Tongue (tissue), 3 donors: ENCODE measurements at places on chromosomes 3 and 15. TPM values are rescaled to one million over a fixed set of nuclear protein-coding genes. Genes with fewer than 3 reads are reported as not detected.

GRCh38 chr3:77045686-77046085 lies 5.8 kb downstream of the ROBO2 start:
- no peak for DNase-seq

- DNase-seq = peak; percentile 38
Measured at GRCh38 chr15:26660241-26660640, 112.6 kb downstream of the GABRB3 start.

The LRIG1 gene
- total RNA-seq = 195 TPM

The SELENOS gene
- 58.3 TPM for total RNA-seq

The KCNMB2 gene
- 6.2 TPM for total RNA-seq

- no peak for DNase-seq
Measured at GRCh38 chr15:32908872-32909271, 191.1 kb downstream of the GREM1 start.

The IP6K2 gene
- 62.9 TPM for total RNA-seq

DNA sequence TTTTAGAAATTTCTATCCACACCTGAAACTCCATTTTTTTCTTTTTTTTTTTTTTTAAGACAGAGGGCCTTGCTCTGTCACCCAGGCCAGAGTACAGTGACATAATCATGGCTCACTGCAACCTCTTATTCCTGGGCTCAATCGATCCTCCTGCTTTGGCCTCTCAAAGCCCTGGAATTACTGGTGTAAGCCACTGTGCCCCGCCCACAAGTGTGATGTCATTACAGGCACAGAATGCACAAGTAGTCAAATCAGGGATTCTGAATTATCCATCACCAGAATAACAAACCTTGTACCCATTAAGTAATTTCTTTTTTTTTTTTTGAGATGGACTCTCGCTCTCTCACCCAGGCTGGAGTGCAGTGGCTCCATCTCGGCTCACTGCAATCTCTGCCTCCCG lies 1.9 kb downstream of the UQCRC1 start:
- no peak for DNase-seq

- DNase-seq = no peak
Measured at GRCh38 chr3:35968043-35968622, 328.8 kb downstream of the ARPP21 start.

DNA sequence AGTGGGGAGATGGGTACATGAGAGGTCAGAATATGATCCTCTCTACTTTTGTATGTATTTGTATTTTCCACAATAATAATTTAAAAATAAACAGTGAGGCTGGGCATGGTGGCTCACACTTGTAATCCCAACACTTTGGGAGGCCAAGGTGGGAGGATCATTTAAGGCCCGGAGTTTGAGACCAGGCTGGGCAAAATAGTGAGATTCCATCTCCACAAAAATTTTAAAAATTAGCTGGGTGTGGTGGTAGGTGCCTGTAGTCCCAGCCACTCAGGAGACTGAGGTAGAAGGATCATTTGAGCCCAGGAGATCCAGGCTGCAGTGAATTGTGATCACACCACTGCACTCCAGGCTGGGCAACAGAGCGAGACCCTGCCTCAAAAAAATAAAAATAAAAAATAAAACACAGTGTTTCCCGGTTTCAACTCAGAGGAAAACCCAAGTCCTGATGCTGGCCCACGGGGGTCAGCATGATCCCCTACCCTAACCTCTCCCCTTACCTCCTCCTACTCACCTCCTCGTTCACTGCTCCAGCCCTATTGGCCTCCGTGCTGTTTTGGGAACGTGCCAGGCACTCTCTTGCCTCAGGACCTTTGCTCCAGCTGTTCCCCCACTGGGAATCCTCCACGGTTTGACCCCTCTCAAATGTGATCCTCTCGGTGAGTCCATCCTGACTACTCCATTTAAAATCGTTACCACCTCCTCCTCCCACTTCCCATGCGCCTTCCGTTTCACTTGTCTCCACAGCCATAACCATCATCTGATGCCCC lies 2.9 kb upstream of the KLHL40 start:
- no peak for DNase-seq

GRCh38 chr3:47407896-47408838 lies 27.3 kb downstream of the PTPN23 start:
- DNase-seq = no peak

DNA sequence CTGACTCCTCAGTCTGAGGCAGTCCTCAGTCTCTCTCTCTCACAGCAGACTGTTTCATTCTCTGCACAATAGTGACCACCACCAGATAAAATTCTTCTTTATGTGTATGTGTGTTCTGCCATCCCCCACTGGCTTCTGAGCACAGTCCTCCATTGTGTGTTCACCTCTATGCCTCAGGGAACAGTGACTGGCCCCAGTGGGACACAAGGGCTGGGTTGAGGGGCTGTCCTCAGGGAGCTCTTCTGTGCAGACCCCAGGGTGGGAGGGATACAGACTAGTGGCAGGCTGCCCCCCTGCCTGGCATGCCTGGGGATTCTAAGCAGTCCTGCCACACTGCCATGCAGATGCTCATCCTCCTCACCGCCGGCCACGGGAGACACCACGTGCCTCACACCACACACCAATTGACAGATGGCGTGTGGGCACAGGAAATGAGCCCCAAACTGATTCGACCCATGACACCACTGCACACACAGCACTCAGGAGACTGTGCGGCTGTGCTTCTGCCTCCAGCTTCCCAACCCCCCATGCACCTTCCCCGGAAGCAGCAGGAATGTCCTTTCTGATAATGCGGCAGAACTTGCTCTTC lies 237.6 kb upstream of the CHRNA7 start:
- no peak for DNase-seq

GRCh38 chr3:43004282-43004681 lies 25.2 kb downstream of the GASK1A start:
- DNase-seq = no peak

DNA sequence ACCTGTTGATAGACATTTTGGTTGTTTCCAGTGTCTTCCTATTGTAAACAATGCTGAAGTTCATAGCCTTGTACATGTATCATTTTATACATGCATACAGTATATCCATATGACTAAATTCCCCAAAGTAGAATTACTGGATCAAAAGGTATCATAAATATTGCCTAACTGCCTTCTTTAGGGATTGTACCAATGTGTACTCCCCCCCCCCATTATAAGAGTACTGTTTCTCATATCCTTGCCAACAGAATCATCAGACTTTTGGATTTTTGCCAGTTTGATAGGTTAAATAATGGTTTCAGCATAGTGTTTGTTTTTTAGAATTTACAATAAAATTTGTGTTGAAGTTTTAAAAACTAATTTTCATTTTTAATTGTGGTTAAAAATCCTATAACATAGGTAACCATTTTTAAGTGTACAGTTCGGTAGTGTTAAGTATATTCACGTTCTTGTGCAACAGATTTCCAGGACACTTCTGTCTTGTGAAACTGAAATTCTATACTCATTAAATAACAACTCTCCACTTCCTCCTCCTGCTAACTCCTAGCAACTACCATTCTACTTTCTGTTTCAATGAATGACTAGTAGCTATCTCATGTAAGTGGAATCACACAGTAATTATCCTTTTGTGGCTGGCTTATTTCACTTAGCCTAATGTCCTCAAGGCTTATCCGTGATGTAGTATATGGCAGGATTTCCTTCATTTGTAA lies 30.8 kb upstream of the MAP3K13 start:
- DNase-seq = no peak

DNA sequence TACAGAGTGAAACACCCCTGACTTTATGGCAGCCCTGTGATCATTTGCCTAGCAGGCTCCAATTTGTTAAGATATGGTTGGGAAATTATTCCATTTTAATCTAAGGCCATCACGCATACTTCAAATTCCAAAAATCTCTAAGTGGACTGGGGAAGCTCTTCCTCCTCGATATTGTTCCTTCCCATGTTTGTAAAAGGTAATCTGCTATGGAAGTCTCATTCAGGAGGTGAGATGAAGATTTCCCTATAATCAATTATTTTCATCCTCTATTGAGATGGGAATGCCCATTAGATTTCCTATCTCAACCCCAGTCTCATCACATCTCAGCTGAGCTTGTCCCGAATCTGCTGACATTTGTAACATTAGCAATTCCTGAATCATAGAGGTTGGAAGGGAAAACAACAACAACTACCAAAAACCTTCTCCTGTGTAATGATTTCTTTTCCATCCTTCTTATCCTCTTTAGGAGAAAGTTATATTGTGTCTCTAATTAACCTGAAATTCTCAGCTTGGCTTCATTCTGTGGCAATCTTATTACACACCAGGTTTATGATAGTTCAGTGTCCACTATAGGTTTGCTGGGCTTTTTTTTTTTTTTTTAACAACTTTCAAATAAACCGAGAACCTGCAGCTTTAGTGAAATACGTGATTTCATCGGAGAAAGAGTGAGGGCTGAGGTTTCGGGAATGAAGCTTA lies 2.2 kb upstream of the NR2F2 start:
- DNase-seq = no peak

- DNase-seq = no peak
Measured at GRCh38 chr15:85100186-85100937, 118.7 kb downstream of the PDE8A start.

- no peak for DNase-seq
Measured at GRCh38 chr3:194072097-194072428, 63.9 kb upstream of the HES1 start.

- peak; percentile 72 for DNase-seq
Measured at GRCh38 chr3:160448845-160449635, 546 bp downstream of the TRIM59 start.

- no peak for DNase-seq
Measured at GRCh38 chr3:49714728-49715550, 4.5 kb downstream of the AMIGO3 start.

The USP8 gene
- total RNA-seq = 42.3 TPM

DNA sequence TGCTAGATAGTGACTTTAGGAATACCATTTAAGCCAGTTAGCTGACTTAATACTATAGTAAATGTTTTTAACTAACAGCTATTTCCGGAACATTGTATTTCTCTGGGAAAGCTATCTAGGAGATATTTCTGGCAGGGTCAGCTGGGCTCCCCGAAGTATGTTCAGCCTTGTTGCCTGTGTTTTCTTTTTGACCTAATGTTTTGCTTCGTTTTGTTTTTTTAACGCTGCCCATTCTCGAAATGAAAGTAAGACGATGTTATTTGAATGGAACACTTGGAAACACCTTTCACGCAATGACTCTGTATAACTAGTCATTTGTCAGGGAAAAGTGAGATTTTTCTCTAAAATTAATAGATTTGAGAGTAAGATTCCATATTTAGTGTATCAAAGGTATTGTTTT lies 702.9 kb upstream of the NAALADL2 start:
- peak; percentile 5 for DNase-seq

The POC1A gene
- 4.5 TPM for total RNA-seq

The ZIC1 gene
- total RNA-seq = 1.9 TPM

- DNase-seq = no peak
Measured at GRCh38 chr3:52109611-52110301, 44.5 kb downstream of the POC1A start.

- peak; percentile 86 for DNase-seq
Measured at GRCh38 chr3:192727032-192727847, at the start of gene FGF12. TSS of gene FGF12 (minus strand) at chr3:192727541.
